ENCODE measurements at places on chromosomes 2 and 18.

- DNase-seq: no peak
These were observed 68.1 kb upstream of the TCF7L1 start for GRCh38 chr2:85064927-85065577.

GRCh38 chr2:207357216-207357615 lies 172.5 kb upstream of the CREB1 start:
- no peak for DNase-seq

GRCh38 chr2:42492691-42493467 lies 903 bp downstream of the KCNG3 start:
- peak; percentile 15 for DNase-seq

DNA sequence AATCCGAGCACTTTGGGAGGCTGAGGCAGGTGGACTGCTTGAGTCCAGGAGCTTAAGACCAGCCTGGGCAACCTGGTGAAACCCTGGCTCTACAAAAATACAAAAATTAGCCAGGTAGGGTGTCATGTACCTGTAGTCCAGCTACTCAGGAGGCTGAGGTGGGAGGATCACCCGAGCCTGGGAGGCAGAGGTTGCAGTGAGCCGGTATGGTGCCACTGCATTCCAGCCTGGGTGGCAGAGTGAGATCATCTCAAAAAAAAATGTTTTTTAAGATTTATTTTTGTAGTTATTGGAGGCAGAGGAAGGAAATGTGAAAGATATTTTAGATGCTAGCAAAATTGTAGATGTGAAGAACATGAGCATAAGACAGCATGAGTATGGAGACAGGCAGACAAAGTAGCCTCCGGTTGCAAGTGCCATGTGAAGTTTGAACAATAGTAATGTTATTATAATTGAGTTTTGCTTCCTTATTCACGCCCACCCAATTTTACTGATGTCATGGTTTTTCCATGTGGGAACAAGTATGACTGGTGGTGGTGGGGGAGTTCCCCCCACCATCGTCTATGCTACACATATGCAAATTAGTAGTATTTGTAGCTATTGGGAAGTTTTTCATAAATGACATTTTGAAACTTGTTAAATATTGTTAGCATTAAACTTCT lies 18.0 kb downstream of the REL start:
- peak; percentile 58 for DNase-seq

- no peak for DNase-seq
These were observed 123.0 kb upstream of the THUMPD2 start for GRCh38 chr2:39902103-39902502.

GRCh38 chr2:156955701-156956100 lies 301.8 kb upstream of the GALNT5 start:
- DNase-seq: no peak

GRCh38 chr2:110870545-110870944 lies 138.2 kb downstream of the ACOXL start:
- no peak for DNase-seq

GRCh38 chr18:73043611-73044010 lies 175.8 kb upstream of the NETO1 start:
- no peak for DNase-seq

GRCh38 chr2:115807276-115807675 lies 1364.8 kb downstream of the DPP10 start:
- DNase-seq: no peak

GRCh38 chr2:186459009-186459408 lies 27.1 kb upstream of the ZC3H15 start:
- no peak for DNase-seq

- DNase-seq: no peak
These were observed 194.1 kb downstream of the CLIP4 start for GRCh38 chr2:29309090-29310029.

GRCh38 chr2:151640087-151640486 lies 94.2 kb downstream of the NEB start:
- DNase-seq: no peak

DNA sequence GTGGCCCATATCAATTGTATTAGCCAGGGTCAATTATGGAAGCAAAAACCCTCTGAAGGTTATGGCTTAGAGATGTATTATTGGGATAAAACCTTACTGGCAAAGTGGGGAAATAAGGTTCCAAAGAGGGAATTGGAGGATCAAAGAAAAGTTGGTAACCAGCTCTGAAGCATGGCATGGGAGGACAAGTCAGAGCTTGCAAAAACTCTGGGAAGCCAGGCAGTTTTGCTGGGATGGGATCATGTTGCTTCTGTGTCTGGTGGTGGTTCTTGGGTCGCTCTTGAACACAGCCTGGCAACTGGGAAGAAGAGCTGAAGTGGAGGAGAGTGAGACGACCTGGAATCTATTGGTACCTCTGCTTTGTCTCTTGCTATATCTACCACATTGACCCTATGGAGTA lies 162.6 kb downstream of the PMAIP1 start:
- no peak for DNase-seq

GRCh38 chr2:112164876-112165275 lies 26.7 kb downstream of the FBLN7 start:
- DNase-seq: no peak

DNA sequence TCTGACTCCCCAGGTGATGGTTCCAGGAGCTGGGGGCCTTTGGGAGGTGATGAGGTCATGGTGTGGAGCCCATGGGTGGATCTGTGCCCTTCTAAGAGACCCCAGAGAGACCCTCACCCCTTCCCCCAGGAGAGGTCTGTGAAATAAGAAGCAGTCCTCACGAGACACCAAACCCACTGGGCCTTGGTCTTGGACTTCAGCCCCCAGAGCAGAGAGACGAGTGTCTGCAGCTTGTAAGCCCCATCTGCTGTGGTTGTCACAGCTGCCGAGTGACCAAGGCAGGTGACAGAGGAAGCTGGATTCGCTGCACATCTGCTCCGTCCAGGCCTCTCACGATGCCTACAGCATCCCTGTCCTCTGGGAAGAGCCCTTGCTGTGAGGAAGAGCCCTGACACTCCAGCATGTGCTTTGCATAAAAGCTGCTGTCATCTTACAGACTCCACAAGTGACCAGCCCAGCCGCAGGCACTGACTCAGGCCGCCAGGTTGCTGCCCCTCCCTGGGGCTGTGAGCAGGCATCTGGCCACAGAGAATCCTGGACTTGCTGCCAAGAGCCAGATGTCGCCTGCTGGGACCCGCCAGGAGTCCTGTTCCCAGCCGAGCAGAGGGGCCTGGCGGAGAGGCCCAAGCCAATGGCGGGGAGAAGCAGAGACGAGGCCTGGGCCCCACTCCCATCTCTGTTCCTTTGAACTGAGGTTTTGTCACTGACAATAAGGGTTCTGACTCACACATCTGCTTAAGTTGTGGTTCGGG lies 150.8 kb downstream of the PXDN start:
- no peak for DNase-seq

- DNase-seq: no peak
These were observed 83.3 kb downstream of the SPIRE1 start for GRCh38 chr18:12574494-12575185.

DNA sequence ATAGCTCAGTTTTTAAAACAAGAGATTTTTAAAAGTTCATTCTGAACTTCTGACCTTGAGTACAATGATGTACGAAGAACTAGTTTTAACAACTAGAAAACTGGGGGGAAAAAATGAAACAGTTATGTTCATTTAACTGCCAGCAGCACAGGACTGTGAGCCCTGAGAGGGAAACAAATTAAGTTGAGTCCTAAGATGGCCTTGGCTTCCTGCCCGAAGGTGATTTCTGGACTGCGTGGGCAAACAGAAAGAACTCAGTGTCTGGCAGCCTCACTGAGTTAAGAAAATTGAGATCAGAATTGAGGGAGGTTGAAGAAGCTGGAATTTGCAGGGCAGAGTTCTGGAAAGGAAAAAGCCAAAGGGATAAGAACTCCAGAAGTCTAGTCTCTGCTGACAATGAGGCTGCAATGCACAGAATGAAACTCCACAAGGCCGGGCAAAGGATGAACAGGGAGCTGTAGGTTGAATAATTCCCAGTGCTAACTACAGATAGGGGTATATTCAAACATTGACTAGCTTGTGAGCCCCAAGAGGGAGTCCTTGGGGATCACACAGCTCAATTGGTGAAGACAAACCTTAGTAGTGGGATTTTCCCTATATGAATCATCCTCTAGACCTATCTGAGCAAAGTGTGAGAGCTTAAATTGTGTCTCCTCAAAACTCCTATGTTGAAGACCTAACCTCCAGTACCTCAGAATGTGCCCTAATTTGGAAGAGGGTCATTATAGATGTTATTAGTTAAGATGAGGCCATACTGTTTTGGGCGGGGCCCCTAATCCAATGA lies 13.1 kb upstream of the CRACDL start:
- DNase-seq: no peak

GRCh38 chr2:16553226-16553625 lies 112.4 kb downstream of the CYRIA start:
- DNase-seq: no peak

DNA sequence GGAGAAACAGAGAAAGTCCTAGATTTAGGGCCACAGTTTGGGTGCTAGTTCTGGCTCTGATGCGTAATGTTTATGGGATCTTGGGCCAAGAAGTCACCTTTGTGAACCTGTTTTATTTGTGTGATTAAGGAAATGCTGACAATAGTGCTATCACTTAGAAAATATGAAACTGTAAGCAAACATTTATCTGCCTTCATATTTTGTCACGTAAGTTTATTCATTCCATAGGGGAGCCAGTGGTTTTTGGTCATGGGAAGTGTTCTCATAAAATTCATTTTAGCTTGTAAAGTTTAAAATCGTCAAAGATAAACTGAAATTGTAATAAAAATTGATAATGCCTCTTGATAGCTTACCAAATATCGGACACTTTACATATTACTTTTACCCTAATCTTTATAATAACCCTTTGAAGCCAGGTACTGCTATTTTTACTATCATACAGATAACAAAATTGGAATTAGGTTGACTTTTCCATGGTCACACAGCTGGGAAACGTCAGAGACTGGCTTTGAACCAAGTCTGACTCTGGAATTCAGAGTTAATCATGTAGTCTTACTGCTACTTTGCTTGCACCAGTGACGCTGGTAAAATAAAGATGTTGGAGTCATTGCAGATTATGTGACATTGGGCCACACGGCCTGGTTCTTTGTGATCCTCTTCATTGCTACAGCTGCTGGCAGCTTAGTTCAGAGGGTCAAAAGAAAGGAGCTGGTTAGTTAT lies 99.7 kb downstream of the ICA1L start:
- no peak for DNase-seq

DNA sequence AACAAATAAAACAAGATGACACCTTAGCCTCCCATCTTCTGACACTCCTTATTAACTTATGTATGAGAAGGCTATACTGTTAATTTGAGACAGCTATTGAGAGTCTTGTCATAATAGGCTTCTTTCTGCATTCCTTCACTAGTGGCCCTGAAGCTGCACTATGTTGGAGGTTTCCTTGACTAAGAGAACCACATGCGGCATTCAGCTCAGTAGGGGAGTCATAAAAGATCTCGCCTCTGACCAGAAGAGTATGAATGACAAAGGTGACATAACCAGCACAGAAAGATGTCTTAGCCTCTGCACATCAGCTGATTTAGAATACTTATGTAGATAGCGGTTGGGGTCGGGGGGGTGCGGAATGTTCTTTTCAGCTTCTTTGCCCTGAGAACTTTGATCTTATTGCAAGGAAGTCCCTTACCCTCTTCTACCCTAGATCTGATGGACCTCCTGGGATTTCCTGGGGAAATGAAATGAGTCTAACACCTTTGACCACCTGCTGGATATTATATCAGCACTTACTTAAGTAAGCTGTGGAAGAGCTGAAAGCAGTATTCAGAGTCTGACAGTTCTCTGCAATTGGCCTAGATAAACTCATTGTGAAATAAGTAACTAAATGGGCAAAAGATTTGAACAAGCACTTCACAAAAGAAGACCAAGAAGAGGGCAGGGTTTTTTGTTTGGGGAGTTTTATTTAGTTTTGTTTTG lies 24.2 kb downstream of the RBM45 start:
- no peak for DNase-seq

- DNase-seq: no peak
These were observed 20.9 kb downstream of the KCNG2 start for GRCh38 chr18:79818631-79819030.

DNA sequence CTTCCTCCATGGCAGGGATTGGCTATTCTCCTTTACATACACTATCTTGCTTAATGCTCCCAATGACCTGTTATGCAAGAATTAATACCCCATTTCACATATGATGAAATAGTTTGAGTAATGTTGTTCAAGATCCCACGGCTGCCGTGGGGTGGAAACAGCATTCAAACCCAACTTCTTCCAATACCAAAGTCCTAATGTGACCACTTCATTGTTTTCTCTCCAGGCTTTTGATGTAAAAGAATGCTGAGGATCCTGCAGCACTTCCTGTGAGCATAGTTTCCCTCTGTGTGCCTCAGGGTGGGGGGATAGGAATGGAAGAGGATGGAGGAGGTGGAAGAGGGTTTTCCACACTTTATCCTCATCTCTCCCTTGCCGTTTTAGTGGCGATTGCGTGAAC lies 199.4 kb downstream of the IRS1 start:
- DNase-seq: no peak

DNA sequence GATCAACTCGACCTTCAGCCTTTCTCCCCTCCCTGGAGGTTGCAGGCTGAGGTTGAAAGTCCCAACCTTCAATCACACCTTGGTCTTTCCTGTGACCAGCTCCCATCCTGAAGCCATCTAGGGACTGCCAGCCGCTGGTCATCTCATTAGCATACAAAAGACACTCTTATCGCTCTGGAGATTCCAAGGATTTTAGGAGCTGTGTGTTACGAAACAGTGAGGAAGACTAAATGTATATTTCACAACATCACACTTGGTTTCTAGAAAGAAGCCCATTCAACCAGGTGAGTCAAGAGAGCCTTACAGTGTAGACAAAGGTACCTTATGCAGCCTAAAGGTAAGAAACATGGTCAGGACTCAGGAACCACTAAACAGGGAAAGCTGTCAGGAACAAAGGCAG lies 126.4 kb downstream of the SH3BP4 start:
- DNase-seq: no peak

GRCh38 chr2:173965372-173966025 lies at the start of gene SP3:
Gene SP3, minus strand, starts transcription at chr2:173965373. Its CDS starts 202 bp downstream, at chr2:173965171.
- DNase-seq: peak; percentile 90

GRCh38 chr18:48836231-48836805 lies 114.4 kb downstream of the SMAD7 start:
- no peak for DNase-seq

- DNase-seq: no peak
These were observed 97.3 kb downstream of the FMNL2 start for GRCh38 chr2:152432206-152432653.

- DNase-seq: no peak
These were observed 2.0 kb upstream of the ANKRD62 start for GRCh38 chr18:12091538-12092141.

GRCh38 chr2:5125017-5125730 lies 567.0 kb upstream of the SOX11 start:
- DNase-seq: no peak

GRCh38 chr2:39603436-39603835 lies 62.3 kb upstream of the TMEM178A start:
- DNase-seq: no peak

- no peak for DNase-seq
These were observed 17.9 kb upstream of the ARHGAP25 start for GRCh38 chr2:68716604-68717304.

GRCh38 chr18:2009942-2010697 lies 561.2 kb downstream of the METTL4 start:
- DNase-seq: no peak
